Fibroblast of skin of abdomen (primary cell): ENCODE measurements at places on chromosomes 4 and X.

DNA sequence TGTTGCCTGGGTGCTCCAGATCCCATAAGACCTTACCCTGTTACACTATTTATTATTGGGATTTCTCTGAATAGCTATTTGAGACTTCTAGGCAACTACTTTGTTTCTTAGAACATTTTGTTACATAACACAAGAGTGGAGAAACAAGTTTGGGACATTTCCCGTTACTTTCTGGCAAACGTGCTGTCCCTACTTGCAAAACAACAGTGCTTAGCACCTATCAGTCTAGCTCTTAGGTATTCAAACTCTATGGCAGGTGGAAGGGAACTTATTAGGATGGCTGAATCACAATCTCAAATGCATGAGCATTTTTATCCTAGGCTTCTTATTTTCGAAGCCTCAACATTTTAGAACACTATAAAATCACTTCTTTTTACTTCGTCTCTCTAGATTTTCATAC is 613.6 kb downstream of the DMD start:
- no peak for DNase-seq

GRCh38 chrX:124033821-124034220 is 72.3 kb downstream of the STAG2 start:
- DNase-seq: peak; percentile 64

- DNase-seq: no peak
Measured at GRCh38 chr4:158590306-158590705, 68.6 kb downstream of the RXFP1 start.

- no peak for DNase-seq
Measured at GRCh38 chr4:170202721-170203120, 113.0 kb upstream of the AADAT start.

DNA sequence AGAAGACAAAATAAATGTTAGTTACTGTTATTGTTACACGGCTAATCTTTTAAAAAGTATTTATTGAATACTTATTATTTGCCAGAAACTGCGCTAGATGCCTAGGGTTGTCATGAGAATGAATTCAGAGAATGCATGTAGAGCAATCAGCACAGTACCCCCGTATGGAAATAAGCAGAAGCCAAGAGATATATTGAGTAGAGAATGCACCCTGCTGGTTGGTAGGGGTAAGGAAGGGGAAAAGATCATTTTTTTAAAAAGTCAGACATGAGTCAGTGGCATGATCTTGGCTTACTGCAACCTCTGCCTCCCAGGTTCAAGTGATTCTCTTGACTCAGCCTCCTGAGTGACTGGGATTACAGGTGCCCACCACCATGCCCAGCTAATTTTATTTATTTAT is 13.1 kb upstream of the DRP2 start:
- DNase-seq: peak; percentile 53

DNA sequence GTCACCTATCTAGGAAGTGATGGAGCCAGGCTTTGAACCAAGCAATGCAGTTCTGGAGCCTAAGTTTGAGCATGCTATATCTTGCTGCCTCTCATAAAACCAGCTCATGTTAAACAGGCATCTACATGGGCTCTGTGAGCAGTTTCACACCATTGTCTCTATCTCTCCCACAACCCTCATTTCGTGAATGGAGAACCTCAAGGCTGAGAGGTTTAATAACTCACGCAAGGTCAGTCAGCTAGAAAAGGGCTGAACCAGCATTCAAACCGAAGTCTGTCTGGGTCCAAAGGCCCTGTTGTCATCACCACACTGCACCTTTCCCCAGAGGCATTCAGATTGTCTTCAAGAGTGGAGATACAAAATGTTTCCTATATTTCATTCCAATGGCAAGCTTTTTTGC is 369.2 kb downstream of the MID1IP1 start:
- no peak for DNase-seq
